Foreskin fibroblast (primary cell): ENCODE measurements at places on chromosomes 1 and 21.
A peak's percentile ranks its signal among the peaks of the same experiment; 100 is the strongest.

DNA sequence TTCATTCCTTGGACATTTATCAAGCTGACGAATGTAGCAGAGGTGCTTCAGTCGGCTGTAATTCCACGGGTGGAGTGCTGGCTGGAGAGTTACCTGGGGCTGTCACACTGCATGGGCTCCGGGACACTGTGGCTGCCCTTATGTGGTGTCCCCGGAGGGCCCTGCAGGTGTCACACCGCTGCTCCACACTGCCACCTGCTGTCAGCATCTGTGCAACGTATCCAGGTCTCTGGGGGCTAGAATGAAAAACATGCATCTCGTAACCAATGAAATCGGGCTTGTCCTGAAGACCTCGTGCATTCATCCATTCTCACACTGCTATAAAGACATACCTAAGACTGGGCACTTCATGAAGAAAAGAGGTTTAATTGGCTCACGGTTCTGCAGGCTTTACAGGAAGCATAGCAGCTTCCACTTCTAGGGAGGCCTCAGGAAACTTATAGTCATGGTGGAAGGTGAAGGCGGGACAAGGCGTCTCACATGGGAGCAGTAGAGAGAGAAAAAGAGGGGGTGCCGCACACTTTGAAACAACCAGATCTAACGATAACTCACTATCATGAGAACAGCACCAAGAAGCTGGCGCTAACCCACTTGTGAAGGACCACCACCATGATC is 46.7 kb upstream of the PCBP3 start:
- no peak for DNase-seq

DNA sequence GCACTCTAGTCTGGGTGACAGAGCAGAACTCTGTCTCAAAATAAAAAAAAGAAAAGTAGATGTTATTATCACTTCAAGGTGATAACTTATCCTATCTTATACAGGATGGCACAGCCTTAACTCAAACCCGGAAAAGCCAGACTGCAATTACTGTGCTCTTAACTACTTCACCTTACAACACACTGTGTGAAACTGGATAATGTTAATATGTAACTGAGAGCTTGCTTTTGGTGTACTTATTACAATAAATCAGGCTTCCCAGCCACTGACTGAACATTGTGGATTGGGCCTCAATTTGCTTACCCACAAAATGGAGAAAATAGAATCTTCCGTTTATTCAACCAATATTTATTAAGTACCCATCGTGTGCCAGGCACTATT is 1.4 kb downstream of the ORC1 start:
- no peak for DNase-seq

DNA sequence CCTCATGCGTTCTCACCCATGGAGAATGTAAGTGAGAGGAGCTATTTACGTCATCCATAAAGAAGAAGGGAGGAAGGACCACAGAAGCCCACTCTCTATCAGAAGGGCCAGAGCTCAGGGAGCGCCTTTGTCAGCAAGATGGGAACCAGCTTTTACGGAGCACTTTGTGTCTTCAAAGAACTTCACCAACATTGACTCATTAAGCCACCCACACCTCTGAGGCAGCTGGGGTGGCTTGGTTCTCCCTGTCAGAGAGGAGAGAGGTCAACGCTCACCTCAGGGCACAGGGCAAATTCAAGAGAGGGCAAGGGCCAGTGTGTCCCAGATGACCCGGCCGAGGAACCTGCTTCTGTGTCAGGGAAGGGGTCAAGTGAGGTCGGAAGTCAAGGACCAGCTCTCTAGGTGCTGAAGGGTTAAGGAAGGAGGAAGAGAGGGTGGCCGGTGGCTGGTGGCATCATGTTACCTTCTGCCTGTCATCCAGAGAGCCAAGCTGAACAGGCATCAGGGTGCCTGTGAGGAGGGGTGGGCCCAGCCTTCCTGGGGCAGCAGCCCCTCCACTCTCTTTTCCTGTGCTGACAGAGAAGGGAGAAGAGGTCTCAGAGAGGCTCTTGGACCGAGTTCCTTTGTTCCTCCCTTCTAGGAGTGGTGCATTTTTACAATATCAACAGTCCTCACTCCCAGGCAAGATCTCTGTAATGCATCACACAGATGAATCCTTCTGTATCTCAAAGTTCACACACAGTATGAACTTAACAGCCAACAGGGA is 109.0 kb downstream of the ETS2 start:
- DNase-seq, result no peak

DNA sequence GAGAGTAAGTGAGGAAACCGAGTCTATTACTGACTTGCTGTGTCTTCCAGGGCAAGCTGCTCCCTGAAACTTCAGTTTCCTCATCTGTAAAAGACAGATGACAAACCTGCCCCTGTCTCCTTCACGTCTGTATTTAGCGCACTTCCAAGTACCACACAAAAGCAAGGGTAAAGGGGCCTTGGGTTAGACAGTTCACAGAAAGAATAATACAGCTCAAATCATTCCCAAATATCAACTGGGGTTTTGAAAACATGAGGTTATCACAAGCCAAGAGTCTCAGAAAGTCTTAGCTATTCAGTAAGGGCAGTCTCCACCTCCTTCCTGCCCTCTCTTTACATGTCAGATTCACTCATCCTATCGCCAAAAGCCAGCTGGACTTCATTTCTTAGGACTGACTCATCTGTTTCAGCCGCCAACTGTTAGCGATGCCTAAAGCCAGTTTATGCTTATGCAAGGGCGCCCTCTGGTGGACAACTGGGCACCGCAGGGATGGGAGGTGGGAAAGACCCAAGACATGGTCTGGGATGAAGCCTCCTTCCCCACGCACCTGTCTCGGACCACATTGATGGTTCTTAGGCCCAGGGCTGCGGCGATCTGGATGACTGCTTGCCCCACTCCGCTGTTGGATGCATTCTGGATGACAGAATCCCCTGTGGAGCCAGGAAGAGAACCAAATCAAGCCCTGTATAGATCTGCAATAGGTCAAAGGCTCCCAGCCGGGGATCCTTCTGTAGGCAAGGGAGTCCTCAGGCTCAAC is 21.1 kb upstream of the SRSF4 start:
- peak; percentile 98 for DNase-seq

GRCh38 chr1:160399544-160400222 is 681 bp upstream of the VANGL2 start:
- no peak for DNase-seq

DNA sequence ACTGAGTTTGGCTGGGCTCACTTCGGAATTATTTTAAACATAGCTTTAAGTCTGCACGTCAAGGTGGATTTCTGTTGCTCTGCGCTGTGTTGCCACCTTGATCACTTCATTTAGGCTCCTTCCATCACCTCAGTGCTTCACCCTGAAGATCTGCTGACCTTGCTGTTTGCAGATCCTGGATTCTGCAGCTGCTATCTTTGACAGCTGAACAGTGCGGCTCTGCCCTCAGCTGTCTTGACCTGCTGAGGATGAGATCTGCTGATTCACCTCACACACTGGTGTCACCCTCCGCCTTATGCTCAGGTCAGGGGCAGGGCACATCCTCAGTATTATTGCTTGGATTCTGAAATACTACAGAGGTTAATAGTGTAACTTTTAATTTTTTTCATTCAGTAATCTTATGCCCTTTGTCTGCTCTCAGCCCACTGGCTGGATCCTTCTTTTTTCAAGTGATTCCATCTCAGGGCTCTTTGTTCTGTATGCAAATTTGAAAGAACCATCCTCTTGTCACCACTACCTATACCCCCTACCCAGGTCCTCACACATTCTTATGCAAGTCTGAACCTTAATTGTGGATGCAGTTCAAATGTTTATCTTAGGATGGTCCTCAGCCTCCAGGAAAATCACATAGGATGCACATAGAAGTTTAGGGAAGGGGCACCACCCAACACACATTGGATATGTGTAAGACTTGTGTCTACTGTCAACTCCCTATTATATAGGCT is 364.0 kb downstream of the OLFM3 start:
- DNase-seq, result no peak

GRCh38 chr1:209646558-209646957 is 5.7 kb downstream of the LAMB3 start:
- no peak for DNase-seq

DNA sequence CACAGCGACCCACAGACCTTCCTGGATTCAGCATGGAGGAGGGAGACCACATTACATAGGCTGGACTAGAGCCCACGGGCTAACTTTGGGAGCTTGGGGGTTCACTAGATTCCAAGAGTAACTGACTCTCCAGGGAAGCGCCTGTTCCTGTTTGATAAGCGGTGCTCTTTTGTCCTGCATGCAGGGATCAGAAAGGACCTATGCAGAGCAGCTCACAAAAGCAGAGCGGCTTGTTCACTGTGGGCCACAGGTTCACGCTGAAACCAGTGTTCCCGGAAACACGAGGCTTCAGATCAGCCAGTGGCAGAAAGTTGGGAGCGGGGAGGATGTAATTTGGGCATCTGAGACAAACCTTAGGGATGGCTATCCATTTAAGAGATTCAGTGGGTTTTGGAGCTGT is 403.9 kb downstream of the PCP4 start:
- DNase-seq, result no peak

DNA sequence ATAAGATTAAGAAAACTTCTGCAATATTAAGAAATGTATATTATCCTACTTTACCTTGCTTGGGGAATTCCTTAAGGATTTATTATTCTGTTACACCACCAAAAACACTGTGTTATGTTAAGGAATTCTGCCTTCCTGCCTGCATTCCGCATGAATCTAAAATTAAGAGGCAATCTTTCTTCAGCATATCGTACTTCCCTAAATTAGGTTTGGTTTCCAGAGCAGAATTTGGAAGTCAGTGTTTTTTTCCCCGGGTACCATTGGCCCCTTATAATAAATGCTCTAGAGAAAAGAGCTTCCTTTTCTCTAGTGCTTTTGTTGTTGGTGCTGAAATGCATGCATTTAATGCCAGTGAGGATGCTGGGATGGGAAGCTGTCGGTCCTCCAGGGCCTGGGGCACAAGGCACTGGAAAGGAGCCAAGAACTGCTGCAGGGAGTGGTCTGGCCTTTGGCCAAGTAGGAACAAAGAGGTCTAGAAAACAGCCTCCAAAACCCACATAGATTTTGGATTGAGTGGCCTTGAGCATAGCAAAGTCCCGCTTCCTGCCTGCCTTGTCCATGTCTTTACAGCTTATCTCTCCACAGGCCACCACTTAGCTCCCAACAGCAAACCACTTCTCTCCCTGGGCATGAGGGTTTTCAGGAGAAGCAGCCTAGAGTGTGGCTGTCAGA is 69.9 kb downstream of the RRAGC start:
- no peak for DNase-seq

DNA sequence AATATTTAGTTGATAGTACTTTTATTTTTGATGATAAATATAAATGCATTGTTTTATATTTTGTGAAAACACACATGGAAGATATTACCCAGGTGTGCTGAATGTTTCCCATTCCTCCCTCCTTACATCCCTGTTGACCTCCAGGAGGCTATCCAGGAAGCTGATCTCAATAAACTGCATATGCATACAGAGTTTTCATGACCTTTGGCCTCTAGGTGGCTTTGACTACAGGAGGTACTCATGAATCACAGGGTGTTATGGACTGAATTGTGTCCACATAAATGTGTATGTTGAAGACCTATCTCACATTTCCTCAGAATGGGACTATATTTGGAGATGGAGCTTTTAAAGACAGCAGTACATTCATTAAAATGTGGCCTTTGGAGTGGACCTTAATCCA is 914.9 kb upstream of the NCAM2 start:
- no peak for DNase-seq

- no peak for DNase-seq
Measured at GRCh38 chr21:41709965-41710822, 56.7 kb downstream of the RIPK4 start.

DNA sequence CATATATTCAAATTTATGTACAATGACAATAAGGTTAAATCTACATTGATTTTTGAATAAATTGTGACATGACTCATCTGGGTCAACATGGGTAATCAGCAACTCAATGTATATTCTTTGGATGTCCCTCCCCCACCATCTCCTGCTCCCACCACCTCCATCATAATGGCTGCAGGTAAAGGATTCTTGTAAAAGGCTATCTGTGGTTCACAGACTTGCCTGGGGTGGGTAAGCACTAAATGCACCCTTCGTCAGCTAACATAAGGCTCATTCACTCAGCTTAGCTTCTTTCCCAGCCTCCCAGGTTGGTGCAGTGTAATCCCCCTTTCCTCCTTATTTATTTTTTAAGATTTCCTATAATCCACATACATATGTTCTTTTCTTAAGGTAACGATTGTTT is 355.7 kb upstream of the DPYD start:
- DNase-seq, result no peak

- no peak for DNase-seq
Measured at GRCh38 chr1:173117761-173118160, 67.0 kb upstream of the TNFSF18 start.

GRCh38 chr1:14794906-14795305 is 196.4 kb downstream of the KAZN start:
- DNase-seq, result no peak

GRCh38 chr1:26537951-26538352 is 8.4 kb downstream of the RPS6KA1 start:
- no peak for DNase-seq

GRCh38 chr1:204417074-204417997 is 5.7 kb upstream of the PPP1R15B start:
- DNase-seq, result peak; percentile 95

DNA sequence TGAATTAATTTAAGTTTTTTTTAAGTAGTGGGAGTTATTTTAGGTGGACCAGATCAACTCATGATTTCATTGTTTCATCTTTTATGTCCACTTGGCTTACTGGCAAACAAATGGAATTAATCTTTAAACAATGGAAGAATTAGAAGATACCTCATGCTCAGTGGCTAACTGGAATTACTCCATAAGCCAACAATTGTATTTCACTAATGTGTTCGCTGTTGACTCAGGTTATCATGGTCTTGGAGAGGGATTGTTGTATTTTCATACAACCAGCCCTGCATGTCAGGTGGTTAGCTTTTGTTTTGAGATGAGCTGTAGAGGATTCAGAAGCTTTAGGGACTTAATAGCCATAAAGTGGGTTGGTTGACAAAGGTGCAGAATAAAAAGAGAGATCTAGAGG is 57.2 kb upstream of the HMCN1 start:
- no peak for DNase-seq

DNA sequence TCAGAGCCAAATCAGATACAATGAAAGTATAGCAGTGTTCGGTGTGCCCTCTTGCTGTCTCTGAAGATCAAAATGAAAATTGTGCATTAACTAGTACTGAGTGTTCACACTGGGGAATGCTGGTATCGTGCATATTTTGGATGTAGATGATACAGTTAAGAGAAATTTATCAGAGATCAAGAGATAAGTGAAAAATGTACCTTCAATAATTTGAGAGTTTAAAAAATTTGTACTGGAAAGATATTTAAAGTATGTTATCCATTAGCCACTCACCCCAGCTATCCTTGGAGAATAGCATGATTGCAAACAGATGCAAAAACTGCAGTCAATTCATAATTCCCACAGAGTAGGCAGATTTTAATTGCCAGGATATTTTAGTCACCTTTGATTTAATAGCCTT is 56.4 kb downstream of the GREM2 start:
- peak; percentile 49 for DNase-seq

GRCh38 chr1:9960706-9961562 is 17.7 kb downstream of the NMNAT1 start:
- DNase-seq, result no peak

- DNase-seq, result no peak
Measured at GRCh38 chr1:17137441-17137840, 18.2 kb upstream of the PADI2 start.
